NCI-H2171 (cell line): ENCODE measurements at places on chromosomes 16 and 17.

- DNase-seq, result no peak
Measured at GRCh38 chr17:32746280-32746679, 130.6 kb downstream of the MYO1D start.

- DNase-seq, result peak; percentile 84
Measured at GRCh38 chr16:56401482-56401881, 23.9 kb downstream of the AMFR start.

DNA sequence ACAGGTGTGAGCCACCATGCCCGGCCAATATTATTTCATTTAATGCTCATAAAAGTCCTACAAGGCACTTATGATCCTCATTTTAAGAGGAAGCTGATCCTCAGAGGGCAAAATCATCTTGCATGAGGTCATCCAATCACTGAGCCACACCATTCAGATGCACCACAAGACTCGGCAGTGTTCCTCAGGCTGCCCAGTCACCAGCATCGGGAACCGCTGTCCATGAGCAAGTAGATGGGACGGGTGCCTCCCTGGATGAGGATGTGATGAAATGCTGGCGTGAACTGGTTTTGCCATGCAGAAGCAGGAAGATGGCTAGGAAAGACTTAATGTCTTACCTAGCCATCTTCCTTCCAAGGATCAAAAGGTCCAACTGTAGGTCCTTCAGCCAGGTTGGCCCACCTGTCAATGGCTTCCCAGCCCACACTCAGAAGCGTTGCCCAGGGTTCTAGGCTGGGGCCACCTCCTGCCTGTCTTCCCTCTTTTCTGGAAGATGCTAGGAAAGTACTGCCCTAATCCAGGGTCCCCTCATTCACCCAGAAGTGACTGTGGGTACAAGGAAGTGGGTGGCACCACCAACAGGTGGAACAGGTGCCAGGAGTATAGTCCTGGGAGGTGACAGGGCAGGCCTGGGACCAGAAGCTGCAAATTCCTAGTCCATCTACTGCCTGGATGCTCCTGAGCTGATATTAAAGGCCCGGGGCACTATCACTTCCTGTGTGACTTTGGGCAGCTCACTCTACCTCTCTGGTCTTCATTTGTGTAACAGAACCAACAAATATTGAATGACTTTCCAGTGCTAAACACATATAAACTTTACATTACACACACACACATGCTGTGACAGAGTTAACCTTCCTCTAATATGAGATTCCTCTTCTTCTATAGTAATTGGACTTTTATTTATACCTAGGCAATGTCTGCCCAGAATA, 32.2 kb upstream of the CRYBA1 start:
- DNase-seq, result no peak

GRCh38 chr16:76035689-76036088, 241.5 kb upstream of the CNTNAP4 start:
- DNase-seq, result no peak

- no peak for DNase-seq
Measured at GRCh38 chr17:14451729-14452191, 150.9 kb downstream of the HS3ST3B1 start.

- no peak for DNase-seq
Measured at GRCh38 chr17:30426292-30426691, 47.6 kb downstream of the CPD start.

- DNase-seq, result no peak
Measured at GRCh38 chr17:48478224-48479013, 48.4 kb upstream of the SKAP1 start.

GRCh38 chr16:28309811-28310311, 17.5 kb downstream of the SBK1 start:
- DNase-seq, result no peak

- no peak for DNase-seq
Measured at GRCh38 chr17:6831661-6832263, at the start of gene TEKT1. TEKT1 (minus strand) TSS chr17:6831729; CDS start chr17:6830376, 1,353 bp downstream.

DNA sequence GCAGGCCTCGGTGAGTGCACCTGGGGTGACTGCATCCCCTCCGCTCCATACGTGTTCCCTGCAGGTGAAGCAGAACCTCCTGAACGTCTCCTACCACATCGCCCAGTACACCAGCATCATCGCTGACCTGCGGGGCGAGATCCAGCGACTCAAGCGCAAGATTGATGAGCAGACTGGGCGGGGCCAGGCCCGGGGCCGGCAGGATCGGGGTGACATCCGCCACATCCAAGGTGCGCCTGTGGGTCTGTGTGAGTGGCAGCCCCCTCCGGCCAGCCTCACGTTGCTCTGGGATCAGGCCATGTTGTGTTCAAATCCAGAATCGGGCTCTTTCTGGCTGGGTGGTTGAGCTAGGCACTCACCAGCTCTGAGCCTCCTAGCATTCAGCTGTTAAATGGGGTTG, 12.5 kb downstream of the BTBD17 start:
- DNase-seq, result no peak

DNA sequence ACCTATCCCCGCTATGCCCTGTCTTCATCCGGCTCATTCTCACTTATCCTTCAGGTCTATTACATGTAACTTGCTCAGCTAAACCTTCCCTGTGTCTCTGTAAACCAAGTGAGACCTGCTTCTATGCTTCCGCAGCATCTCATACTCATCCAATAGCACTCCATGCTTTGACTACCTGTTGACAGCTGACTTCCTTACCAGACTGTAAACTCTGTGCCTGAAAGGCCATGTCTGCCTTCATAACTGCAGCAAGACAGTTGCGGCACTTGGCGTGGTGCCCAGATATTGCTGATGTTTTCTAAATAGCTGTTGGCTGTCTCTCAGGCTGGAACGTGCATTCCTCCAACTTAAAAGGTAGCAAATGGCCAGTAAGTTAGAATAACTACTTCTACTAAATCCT, 1.8 kb upstream of the OR1E1 start:
- DNase-seq, result no peak

DNA sequence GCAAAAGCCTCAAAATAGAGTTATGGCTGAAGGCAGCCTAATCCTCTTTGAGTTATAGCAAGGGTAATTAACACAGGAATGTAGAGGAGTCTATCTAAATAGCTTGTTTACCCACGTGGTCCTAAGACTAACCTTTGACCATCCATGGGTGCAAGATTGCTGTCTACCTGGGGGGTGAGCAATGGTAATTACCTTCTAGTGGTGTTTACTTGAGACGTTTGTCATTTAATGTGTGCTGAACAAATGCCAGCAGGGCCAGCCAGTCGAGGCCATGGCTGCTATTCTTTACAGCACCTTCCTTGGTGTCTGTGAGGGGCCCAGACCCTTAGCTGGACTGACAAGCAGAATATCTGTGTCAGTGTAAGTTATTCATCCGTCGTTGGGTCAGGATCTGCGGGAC, 13.9 kb upstream of the PRPSAP1 start:
- no peak for DNase-seq

DNA sequence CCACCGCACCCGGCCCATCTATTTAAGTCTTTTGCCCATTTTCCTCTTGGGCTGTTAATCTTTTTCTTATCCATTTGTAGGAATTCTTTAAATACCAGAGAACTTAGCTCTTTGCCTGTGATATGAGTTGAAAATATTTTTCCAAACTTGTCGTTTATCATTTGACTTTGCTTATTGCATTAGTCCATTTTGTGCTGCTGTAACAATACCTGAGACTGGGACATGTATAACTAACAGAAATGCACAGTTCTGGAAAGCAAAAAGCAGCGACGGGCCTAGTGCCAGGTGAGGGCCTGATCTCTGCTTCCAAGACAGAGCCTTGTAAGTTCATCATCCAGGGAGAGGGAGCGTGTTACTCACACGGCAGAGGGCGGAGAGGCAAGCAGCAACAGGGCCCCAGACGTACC, 25.6 kb upstream of the BHLHA9 start:
- DNase-seq, result no peak

DNA sequence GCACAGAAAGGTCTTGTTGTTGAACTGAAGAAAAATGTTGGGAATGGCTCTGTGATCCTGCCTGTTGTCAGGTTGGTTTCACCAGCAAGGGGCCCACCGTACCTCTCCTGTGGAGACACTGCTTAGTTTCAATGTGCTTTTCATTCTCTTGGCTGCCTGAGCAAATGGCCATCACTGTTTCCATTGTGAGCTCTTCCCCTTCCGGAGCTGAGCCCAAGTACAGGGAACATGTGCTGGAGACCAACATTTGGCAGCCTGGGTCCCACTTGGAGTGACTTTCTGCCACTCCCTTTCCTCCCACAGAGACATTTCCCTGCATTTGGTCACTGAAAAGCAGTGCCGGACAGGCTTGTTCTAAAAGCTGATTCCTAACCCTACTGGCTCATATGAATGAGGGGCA, 23.1 kb downstream of the GABARAPL2 start:
- no peak for DNase-seq

DNA sequence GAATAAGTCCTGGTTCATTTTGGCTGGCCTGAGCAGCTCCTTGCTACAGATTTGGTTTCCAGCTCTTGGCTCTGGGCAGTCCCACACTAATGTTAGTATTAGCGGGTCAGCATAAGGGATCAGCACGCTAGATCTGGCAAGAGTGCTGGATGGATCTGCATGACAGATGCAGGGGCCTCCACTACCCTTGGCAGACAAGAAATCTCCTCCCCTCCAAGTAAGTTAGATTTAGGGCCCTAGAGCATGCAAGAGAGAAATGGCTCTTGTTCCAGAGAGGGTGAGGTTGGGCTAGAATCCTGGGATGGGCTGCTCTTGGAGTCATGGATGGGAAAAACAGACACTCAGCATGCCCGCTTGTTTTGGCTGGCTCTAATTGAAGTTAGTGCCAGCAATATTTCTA, 414.3 kb downstream of the RBFOX1 start:
- no peak for DNase-seq

DNA sequence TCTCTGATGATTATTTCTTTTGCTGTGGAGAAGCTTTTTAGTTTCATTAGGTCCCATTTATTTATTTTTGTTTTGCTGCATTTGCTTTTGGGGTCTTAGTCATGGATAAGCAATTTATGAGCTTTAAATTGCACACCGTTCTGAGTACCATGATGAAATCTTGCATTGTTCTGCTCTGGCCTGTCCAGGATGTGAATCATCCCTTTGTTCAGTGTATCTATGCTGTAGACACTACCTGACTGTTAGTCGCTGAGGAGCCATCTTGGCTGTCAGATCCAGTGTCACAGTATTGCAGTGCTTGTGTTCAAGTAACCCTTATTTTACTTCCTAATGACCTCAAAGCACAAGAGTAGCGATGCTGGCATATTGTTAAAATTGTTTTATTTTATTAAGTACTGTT, 218.0 kb upstream of the CNTNAP4 start:
- no peak for DNase-seq

- DNase-seq, result no peak
Measured at GRCh38 chr17:38429476-38430100, 1.3 kb downstream of the ARHGAP23 start.

DNA sequence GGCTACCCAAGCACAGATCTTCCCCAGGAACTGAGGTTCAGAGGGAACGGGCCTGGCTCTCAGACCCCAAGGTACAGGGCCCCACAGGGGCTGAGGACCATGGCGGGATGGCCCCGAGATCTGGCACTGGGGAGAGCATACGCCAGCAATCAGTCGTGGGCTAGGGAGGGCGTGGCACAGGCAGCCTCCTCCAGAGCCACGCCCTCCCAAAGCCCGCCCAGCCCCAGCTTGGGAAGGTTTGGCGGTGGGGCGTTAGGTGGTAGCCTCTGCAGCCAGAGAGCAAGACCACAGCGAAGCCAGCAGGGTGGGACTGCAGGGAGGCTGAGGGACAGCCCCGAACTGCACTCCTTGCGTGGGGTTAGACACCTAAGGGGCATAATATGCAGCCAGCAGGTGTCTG, 11.6 kb downstream of the WNT9B start:
- no peak for DNase-seq

DNA sequence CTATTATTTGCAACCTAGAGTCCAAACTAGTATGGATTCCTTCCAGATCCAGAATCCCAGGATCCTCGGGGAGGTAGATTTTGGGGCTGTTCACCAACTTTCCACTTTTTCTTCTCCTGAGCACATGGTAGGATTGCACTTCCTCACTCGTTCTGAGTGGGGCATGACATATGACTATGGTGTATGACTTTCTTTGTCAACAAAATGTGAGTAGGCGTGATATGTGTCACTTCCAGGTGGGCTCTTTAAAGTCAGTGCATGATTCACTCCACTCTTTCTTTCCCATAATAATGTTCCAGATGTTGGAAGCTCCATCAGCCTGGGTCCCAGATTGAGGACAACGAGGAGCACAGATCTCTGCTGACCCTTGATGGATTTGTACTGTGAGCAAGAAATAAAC, 21.5 kb downstream of the IRX5 start:
- DNase-seq, result no peak

- DNase-seq, result no peak
Measured at GRCh38 chr17:64449545-64449944, 630 bp downstream of the MILR1 start.

- no peak for DNase-seq
Measured at GRCh38 chr16:88494335-88495154, 41.5 kb downstream of the ZFPM1 start.
